ENCODE measurements at places on chromosomes 2 and 18.
A peak's percentile ranks its signal among the peaks of the same experiment; 100 is the strongest.

DNA sequence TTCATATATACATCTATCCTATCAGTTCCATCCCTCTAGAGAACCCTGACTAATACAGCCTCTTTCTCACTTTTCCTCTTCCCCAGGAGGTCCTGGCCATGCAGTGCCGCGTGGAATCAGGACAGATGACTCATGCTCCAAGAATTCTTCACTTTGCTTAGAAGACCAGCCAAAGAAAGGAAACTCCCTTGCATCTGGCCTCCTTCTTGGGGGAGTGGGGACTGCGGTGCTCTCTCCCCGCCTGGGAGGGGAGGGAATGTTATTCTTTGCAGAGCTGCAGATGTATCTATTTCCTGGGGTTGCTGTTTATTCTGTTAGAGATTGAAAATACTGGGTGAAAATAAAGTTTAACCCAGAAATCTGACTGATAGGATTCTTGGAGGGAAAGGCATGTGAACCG, 111.5 kb upstream of the SH3BP4 start:
- peak; percentile 93 for DNase-seq

GRCh38 chr2:46798998-46799698, 116.5 kb downstream of the MCFD2 start:
- DNase-seq, result no peak

GRCh38 chr2:222448748-222449181, 24.4 kb downstream of the SGPP2 start:
- DNase-seq, result no peak

DNA sequence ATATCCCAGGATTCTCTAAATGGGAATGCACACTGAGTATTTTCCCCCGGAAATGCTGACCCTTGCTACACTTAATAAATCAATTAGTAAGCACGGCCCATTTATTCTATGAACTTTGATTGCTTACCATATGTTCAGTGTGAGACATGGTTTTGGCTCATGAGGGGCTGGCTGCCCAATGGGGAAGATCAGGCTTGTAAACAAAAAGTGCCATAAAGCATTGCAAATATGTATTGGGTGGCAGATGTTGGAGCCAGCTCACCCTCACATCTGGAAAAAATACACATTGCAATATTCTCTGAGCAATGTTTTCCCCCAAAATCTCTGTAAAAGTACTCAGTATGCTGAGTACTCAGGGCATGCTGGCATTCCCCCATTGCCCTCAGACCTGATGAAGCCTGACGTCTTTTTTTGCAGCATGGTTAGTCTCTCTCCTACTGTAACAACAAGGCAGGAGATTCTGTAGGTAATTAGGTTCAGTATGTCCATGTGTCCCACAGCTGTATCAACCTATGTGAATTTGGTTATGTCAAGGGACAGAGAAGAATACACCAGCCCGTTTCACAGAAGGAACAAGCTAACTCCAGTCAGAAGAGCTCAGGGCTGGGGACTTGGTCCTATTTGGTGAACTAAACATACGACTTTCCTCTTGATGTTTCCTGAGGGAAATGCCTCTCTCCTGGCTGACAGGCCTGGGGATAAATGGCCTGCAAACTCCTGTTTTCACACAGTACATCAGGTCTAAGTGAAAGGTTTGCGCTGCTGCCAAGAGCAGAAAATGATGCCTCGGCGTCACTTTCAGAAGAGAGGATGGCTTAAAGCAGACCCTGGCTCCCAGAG, 202.4 kb downstream of the INSIG2 start:
- no peak for DNase-seq

- no peak for DNase-seq
These were observed 51.7 kb downstream of the ARMC9 start for GRCh38 chr2:231250146-231250545.

DNA sequence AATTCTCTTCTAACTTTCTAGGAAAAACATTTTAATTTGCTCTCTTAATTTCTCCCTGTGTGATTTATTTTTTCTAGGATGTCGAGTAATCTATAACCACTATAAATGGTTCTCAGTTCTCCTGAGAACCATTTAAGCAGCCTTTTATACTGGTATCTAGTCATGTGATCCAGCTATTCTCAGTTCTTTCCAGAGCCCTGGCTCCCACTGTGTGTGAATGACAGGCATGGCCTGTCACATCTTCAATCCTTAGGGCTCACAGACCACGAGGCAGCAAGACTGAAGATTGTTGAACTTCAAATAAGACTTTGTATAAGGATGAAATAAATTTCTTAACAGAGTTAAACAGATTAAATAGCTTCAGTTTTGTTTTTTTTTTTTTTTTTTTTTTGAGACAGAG, 219.4 kb downstream of the HNMT start:
- DNase-seq, result no peak

DNA sequence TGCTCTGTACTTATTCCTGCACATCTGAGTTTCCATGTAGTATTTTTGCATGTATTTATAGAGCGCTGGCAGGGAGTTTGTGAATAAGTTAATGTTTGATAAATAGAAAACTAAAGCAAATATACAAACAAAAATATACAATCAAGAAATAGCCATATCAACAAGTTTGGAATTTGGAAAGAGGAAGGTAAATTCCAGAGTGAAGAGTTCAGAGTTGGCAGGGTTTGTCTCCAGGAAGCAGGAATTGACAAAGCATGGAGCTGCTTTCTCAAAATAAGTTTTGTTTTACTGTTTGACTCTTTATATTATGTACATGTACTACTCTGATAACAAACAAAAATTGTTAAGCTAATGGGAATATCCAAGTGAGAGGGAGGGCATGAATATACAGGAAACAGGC, 80.3 kb downstream of the SPOPL start:
- DNase-seq, result no peak

DNA sequence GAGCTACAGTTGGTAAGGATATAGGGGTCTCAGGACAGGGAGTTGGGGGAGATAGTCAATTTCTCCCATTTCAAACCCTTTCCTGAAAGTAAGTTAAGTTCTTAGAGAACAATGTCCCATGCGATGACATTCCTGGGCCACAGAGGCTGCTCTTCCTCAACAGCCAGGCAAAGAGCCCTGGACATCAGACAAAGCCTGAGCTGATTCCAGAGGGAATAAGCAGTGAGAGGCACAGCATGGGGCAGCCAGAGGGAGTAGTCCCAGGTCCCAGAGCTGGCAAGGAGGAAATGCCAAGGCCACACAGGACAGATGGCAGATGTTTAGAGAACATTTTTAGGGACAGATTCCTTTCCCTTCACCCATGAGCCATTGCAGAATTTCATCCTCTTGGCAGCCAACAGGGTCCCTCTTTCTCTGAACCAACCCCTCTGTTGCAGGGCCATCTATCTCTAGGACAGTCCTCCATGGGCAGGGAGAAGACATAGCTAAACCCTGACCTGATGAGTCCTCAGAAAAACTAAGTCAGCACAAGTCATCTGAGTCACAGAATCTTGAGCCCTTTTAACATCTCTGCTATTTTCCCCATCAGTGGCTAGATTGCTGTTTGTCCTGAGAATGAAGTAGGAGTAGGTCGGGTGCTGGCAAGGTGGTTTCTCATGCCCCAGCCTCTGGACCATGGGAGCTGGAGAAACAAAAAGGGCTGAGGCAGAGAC, 81.6 kb upstream of the STPG4 start:
- DNase-seq, result no peak

DNA sequence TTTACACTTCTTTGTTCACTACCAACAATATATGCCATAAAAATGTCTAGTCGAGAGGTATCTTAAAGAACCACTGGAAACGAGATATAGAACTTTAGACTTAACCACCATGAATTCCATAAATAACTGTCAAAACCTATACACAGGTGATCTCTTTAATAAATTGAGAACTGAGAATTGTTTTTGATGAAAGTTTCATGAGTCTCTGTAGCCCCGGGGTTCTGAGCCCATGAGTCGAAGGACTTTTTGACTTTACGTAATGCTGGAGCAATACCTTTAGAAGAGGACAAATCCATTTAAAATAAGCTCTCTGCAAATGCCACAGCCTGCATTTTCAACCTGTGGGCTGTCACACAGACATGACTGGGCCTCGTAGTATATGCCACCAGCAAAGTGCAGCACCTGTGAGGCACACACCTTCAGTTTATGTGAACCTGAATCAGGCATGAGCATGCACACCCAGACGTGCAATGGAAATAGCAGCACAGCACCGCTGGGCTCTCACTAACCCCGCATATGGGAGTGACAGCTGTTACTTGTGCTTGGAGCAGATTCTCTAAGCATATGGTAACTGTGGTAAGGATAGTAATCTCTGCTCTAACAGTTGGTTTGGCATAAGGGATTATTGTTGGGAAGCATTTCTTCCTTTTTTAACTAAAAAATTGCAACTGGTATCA, 383.2 kb downstream of the SOCS6 start:
- no peak for DNase-seq
